Stimulated activated CD4-positive, alpha-beta T cell treated with anti-CD3 and anti-CD28 coated beads, Interleukin-1b, Interleukin-23, amount 100 ng/mL, for 1 hour (primary cell): ENCODE measurements at places on chromosomes 6 and 20.

- no peak for DNase-seq
Observed at GRCh38 chr20:58901488-58902402, 49.2 kb downstream of the GNAS start.

DNA sequence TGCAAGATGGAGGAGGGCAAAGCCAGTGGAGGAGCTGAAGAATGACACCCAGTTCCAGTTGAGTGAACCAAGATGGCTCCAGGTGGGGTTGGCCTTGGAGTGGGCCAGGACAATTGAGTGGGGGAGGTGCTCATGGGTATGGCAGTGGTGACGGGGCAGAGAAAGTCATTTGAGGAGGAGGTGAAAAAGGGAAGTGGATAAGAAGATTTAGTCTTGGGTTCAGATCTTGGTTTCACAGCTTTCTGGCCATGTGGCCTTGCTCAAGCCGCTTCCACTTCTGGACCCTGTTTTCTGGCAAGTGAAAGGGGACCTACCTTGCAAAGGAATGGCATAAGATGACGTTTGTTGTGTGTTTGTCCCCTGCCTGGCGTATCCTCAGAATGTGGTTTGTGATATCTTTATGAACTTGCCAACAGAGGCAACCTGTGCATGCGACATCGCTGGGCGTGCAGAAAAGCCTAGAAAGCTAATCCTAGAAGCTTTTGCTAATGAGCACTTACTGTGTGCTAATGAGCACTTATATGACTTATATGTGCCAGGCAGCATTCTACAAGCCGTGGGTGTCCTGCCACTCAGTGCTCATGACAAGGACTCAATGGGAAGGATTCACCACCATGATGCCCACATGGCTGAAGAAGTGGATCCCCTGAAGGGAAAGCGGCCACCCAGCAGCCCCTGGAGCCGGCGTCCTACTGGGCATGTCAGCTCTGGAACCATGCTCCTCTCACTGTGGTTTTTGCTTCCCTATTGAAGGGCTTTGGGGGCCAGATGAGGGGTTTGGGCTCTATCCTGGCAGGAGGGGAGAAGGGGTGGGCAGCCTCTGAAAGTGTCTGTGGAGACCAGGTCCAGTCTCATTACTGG is 23.6 kb upstream of the STX16 start:
- no peak for DNase-seq

GRCh38 chr6:162372106-162372505 is 355.5 kb downstream of the PRKN start:
- no peak for DNase-seq

GRCh38 chr20:33391722-33392415 is 9.4 kb downstream of the CDK5RAP1 start:
- DNase-seq = no peak

GRCh38 chr6:44078827-44079671 is 48.2 kb downstream of the MRPL14 start:
- DNase-seq = peak; percentile 37

DNA sequence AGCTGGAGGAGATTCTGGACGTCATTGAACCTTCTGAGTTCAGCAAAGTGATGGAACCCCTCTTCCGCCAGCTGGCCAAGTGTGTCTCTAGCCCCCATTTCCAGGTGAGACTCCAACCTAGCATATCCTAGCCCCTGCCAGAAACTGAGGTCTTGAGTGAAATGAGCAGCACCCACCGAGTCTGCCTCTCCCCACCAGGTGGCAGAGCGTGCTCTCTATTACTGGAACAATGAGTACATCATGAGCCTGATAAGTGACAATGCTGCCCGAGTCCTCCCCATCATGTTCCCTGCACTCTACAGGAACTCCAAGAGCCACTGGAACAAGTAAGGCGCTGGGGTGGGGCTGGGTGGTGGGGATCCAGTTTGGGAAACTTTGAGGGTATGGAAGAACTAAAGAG is 4.6 kb downstream of the MEA1 start:
- no peak for DNase-seq

DNA sequence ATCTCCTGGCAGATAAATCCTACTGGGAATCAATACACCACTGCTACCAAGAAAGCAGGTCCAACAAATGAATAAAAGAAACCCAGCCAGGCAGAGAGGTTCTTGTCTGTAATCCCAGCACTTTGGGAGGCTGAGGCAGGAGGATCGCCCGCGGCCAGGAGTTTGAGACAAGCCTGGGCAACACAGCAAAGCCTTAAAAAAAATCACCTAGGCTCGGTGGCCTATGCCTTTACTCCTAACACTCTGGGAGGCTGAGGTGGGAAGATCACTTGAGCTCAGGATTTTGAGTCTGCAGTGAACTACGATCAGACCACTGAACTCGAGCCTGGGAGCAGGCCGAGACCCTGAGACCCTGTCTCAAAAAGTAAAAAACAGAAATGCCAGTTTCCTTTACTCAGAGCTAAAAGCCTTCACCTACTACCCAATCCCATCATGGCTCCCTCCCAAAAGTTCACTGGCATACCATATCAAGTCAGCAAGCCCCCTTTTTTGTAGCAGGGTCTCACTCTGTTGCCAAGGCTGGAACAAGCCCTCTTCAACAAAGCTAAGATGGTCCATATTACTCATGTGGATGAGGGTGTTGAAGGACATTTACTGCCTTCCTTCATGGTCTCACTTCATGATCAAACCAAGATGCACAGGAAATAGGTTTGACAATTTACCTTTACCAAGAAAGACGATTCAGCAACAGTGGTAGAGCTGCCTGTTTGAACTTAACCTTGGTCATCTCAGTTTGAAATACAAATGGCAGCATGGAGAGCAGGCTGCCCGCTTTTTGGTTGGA is 5.3 kb downstream of the SNX5 start:
- DNase-seq = no peak

DNA sequence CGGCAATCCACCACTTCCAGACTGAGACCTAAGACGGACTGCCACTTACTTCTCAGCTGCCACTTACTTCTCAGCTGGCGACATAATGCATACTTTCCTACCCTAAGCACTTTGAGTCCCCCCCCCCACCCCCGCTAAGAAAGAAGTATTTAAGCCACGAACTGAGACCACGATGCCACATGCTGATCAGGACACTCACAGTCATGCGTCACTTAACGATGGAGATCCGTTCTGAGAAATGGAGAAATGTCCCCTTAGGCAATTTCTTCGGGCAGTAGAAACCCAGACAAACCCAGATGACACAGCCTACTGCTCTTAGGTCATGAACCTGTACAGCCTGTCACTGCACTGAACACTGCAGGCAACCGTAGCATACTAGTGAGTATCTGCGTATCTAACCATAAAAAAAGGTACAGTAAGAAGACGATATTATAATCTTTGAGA is 690 bp downstream of the IFNGR1 start:
- no peak for DNase-seq

- DNase-seq = no peak
Observed at GRCh38 chr20:49326026-49326425, 48.2 kb upstream of the ZNFX1 start.

DNA sequence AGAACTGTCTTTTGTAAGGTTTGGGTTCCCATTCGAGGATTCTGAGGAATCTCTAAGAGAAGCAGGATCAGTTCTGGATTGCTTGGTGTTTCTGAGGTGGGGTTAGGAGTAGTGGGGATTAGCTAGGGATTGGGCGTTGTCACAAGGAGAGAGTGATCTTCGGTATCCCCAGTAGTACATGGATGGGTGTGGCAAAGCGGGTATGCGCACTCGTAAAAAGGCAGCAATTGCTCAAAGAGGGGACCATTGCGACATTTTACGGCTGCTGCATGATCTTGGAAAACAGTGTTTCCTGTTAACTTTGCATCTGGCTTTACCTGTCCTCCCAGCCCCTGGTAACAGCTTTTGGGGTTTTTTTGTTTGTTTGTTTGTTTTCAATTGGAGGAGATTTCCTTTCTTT is 9.7 kb upstream of the ZSCAN9 start:
- no peak for DNase-seq

GRCh38 chr20:23445596-23446217 is 6.2 kb downstream of the CSTL1 start:
- DNase-seq = no peak

GRCh38 chr20:38217791-38218565 is 42.6 kb downstream of the KIAA1755 start:
- DNase-seq = no peak

DNA sequence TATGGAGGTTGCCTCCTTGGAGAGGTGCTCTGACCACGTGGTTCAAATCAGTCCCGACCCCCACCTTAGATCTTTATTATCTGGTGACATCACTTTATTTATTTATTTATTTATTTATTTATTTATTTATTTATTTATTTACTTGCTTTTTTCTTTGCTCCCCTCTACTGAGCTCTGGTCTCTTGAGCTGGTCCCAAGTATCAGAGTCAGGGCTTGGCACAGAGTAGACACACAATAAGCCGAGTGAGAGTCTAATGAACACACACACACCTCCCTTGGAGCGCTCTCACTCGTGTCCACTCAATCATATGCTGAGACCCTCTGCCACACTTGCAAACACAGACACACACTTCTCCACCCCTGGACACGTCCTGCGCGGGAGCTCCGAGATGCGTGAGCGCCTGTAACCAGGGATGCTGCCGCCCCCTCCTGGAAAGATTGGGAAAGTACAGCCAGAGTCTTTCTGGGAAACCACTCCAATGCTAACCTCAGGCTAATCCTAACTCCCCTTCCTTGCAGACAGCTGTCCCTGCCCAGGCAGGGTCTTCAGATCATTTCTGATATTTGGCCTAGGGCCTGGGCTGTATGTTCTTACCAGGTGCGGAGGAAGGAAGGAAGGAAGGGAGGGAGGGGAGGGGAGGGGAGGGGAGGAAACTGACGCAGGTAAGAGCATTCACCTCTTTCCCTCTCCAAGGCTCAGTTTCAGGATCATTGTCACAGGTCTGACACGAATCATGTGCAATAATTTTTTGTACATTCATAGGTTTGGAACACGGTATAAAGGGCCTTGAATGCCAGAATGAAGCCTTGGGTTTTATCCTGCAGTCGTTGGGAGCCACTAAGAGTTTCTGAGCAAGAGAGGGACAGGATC is 70.9 kb downstream of the STK35 start:
- DNase-seq = peak; percentile 52

- no peak for DNase-seq
Observed at GRCh38 chr6:69007781-69008180, 372.7 kb downstream of the ADGRB3 start.

DNA sequence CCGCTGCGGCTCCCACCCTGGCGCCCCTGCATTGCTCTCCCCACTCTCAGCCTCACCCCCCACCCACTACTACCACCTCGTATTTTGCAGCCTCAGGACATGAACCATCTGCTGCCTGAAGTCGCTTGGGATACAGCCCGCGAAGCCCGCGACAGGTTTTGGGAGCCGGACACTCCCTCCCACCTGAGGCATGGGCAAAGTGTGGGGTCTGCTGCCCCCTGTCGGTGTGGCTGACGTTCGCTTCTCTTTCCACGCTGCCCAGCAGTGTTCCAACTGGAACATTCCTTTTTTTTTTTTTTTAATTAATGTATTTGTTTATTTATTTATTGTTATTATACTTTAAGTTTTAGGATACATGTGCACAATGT is 15.3 kb upstream of the LPA start:
- no peak for DNase-seq

DNA sequence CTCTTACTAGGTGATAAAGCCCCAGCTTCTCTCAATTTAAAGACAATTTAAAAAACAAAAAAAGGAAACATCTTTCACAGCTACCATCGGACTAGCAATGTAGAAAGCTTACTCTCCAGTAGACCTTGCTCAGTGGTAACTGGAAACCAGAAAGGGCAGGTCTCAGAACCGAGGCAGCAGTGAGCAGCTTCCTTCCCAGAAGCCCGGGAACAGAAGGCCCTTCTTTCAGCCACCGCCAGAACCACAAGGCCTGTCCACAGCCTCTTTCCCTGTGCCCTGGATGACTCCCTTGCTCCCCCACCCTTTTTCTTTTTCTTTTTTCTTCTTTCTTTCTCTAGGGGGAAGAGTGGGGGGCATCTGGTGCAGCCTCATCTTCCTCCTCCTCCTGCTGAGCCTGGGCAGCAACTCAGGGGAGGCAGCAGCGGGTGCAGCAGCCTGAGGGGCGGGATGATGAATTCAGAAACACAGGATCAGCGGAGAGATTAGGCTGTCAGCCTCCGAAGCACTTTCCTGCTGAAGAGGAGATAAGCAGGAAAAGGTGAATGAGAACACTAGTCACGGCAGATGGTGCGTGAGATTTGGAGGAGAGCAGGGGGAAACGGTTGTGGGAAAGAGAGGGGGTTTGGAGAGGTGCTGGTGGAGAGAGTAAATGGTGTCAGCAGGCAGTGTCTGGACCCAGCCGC is 158.5 kb downstream of the ID4 start:
- DNase-seq = no peak

DNA sequence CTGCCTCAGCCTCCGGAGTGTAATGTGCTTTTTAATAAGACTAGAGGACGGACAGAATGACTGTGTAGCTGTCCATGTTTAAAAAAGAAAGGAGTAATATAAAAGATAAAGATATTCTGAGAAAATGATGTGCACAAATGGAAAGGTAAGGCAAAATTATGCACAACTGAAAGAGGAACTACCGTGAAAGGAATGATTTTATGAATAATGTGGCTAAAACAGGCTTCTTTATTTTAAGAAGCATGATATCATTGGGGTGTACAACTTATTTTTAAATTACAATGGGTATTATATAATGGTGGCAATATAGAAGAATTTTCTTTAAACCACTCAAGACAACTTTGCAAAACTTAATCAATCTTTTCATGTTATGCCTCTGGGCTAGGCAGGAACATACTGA is 78.1 kb downstream of the FIG4 start:
- no peak for DNase-seq

GRCh38 chr6:24974182-24975171 is 38.7 kb upstream of the RIPOR2 start:
- DNase-seq = no peak

GRCh38 chr6:72639920-72640614 is 18.2 kb downstream of the KCNQ5 start:
- DNase-seq = no peak

DNA sequence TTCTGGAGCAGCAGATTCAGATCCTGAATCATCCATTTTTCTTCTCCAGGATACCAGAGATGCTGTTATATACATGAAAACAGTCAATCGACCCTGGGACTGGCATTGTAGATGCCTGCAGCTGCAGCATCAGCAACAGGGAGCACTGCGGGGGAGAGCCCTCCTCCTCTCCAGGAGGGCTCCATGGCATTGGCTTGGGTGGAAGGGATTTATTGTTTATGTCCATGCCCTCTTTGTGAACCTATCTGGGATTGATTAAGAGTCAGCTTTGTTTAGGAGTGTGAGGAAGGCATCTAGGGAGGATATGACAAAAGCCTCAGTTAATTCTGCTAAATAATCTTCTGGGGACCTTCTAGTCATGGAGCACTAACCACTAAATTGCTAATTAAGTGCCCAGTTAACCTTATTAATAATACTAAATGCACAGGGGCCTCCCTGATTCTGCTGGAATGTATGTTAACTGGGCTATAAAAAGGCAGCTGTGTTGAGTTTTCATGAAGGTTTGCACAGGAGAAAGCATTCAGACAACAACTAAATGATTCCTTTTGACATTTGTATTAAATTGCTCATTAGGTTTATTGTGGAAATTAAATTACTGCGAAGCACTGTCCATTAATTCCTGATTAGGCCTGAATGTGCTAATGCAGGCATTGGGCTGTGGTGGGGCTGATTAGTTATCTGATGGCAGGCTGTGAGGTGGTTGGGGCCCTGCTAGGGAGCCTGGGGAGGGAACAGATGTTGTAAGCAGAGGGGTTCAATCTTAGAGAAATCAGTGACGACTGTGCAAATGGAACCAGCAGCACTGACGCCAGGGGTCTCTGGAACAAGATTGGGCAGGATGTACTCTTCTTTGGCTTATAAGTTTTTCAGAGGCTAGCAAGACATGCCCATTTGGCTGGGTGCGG is 57.6 kb downstream of the IMPG1 start:
- no peak for DNase-seq
